ENCODE measurements at places on chromosomes 11 and 22.
A peak's percentile ranks its signal among the peaks of the same experiment; 100 is the strongest.

- DNase-seq = no peak
Measured at GRCh38 chr22:43411869-43412807, at the start of gene MPPED1. TSS of gene MPPED1 (plus strand) at chr22:43412014. CDS start at chr22:43424986, 12,972 bp downstream.

GRCh38 chr11:33700063-33700501 lies 544 bp downstream of the C11orf91 start:
- DNase-seq = no peak

DNA sequence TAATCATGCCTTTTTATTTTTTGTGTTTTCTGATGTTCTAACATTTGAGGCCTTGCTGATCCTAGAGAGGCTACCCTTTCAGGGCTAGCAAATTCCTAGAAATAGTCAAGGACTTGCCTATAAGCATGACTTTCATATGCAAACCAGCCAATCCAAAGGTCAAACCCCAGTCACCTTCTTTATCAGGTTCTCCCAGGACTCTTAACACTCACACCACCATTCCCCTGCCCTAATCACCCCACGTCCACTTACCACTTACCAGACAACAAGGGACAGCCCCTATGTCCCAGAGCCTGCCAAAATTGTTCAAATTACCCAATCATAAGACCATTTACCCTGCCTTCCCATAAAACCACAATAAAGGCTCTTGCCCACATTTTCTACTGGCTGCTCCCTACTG lies 1339.8 kb downstream of the LRRC4C start:
- no peak for DNase-seq

GRCh38 chr11:116500947-116501602 lies 271.7 kb downstream of the BUD13 start:
- no peak for DNase-seq

DNA sequence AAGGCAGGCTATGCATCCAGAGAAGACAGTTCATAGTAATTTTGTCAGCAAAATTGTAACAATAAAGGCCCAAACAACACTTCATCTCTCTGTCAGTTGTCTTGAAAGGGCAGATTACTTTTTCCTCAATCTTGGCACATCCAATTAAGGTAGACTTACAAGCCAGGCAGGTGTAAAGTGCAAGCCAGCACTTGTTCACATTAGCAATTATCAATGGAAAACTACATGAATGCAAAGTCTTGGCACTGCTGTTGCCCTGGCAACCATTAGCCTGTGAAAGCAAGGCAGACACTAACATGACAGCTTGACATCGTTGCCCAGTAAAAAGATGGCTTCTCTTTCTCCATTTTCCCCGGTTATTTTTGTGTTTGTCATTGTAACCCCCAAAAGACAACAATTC lies 677.2 kb upstream of the TENM4 start:
- no peak for DNase-seq

GRCh38 chr11:119626197-119626841 lies 102.7 kb downstream of the NECTIN1 start:
- no peak for DNase-seq

DNA sequence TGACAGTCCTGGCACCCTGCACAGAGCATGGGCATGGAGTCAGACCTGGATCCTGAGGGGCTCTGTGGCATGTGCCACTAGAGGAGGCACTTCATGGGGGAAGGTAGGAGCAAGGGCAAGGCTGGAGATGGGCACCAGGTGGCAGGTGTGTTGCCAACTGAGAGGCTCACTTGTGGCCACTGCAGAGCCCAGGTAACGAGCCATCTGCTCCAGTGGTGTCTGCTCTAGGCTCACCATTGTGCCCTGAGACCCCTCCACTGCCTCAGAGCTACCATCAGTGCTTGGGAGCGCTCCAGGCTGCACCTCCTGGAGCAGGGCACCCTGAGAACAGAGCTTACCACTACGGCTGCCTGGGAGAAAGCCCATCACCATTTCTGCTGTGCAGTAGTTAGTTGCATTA lies 1.3 kb upstream of the ZDHHC8 start:
- no peak for DNase-seq

DNA sequence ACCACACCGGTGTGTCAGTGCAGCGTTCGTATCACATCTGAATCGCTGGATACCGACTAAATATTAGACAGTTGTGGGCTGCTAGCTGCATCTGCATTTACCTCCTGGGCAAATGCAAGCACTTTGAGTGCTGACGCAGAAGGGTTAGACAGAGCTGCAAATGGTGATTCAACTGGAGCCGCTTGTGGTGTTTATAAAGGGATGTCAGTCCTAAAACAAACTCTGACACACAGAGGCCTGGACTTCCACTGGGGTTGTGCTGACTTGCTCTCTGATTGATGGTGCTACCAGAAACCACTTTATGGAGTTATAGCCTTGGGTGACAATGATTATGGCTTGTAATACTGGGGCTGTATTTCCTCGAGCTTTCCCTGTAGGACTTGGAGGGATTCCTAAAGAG lies 374.4 kb downstream of the NTM start:
- DNase-seq = no peak

GRCh38 chr22:49826603-49827270 lies 936 bp downstream of the BRD1 start:
- DNase-seq = peak; percentile 64

DNA sequence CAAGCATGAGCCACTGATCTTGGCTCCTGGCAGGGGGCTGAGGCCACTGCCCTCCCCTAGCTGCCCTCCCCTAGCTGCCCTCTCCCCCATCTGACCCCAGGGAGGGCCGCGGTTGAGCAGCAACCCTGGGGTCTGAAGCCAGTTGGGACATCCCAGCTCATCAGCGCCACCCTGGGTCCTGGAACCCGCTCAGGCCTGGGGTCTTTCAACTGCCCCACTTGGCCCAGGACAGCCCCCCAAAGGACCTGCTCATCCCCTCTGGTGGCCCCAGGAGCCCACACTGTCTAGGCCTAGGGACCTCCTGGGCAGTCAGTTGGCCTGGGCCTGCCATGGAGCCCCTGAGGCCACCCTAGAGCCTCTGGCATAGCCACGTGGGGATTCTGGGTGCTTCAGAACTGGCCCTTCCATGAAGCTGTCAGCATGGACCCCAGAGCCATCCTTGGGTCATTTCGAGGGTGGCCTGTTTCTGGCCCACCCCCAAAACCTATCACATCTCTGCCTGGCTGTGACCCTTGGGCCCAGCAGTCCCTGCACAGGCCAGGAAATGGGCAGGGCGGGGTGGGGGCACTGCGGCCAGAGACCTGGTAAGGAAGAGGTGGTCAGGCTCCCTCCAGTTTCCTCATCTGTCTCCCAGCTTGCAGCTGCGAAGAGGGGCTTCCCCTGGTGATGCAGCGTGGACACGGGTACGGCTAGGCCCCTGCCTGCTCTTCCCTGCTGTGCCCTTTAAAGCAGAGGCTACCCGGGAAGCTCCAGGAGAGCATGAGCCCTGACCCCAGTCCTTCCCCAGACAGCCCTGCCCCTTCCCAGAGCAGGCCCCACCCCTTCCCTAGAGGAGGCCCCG lies 37.9 kb downstream of the MUC2 start:
- DNase-seq = no peak

- DNase-seq = peak; percentile 78
Measured at GRCh38 chr11:9601037-9601875, 27.8 kb downstream of the WEE1 start.

- peak; percentile 19 for DNase-seq
Measured at GRCh38 chr22:37631448-37632173, 7.9 kb upstream of the SH3BP1 start.

DNA sequence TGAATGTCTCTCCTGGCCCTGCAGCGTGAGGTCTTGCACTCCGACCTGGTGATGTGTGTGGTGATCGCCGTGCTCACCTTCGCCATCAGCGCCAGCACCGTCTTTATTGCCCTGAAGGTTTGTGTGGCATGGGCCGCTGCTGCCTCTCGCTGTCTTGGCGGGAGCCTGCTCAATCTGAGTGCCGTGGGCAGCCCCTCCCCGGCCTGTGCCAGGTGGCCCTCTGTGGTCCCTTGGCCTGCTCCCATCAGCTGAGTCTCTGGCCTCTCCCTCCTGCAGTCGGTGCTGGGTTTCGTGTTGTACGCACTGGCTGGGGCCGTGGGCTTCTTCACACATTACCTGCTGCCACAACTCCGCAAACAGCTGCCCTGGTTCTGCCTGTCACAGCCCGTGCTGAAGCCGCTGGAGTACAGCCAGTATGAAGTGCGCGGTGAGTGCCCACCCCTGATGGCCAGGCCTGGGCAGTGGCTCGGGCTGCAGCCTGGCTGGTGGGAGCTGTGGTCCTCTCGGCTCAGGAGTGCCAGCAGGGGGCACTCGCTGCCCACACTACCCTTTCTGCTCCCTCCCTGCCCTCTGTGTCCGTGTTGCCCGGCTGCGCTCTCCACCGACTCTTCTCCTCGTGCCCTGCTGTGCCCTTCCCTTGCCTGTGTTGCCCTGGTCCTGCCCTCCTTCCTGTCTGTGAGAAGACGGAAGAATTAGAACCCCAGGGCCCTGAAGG lies 10.2 kb downstream of the PCNX3 start:
- peak; percentile 79 for DNase-seq

- DNase-seq = peak; percentile 65
Measured at GRCh38 chr22:36816636-36817524, at the start of gene PVALB. TSS of gene PVALB (minus strand) at chr22:36817035. CDS start at chr22:36817005, 30 bp downstream.

- DNase-seq = no peak
Measured at GRCh38 chr11:2214527-2215229, 43.1 kb upstream of the TH start.

DNA sequence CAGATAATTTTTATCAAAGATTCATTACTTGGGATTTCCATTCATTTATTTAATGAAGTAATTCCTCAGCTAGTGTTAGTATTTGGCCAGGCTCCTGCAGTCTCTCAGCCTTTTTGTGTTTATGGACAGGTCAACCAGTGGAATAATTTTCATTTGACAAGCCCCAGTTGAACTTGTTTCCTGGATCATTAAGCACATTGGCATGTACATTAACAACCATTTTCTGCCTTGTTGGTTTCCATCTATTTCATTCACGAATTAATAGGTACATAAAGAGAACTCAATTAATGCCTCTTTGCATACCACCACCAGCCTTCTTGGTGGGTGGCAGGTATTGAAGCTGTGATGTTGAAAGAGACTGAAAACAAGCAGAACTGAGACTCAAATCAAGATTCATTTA lies 745.2 kb downstream of the KCNA4 start:
- no peak for DNase-seq

DNA sequence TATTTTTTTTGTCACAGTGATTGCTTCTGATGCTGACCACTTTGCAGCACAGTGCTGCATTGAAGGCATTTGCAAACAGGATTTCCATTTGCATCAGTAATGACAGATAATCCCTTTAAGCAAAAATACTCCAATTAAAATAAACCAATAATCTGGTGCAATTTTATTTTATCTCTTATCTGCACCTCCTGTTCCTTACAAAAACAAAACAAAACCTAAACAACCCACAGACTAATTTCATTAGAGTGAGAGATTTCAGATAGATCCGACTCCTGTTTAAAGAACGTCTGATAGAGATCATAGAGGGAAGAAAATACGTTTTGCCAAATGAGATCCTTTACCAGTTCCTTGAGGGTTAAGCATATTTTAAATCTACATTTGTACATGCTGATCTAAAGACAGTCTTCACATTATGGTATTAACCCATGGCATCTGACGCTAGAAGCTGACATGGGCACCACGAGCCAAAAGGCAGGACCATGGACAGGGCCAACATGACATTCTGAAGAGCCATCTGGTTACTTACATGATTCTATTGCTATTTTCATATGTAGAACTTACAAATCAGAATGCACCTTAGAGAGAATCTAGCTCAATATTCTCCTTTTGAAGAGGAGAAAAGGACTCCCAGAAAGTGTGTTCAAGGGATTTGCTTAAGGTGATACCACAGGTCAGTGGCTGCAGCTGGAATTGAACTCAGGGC lies 286.2 kb upstream of the NARS2 start:
- DNase-seq = peak; percentile 12

DNA sequence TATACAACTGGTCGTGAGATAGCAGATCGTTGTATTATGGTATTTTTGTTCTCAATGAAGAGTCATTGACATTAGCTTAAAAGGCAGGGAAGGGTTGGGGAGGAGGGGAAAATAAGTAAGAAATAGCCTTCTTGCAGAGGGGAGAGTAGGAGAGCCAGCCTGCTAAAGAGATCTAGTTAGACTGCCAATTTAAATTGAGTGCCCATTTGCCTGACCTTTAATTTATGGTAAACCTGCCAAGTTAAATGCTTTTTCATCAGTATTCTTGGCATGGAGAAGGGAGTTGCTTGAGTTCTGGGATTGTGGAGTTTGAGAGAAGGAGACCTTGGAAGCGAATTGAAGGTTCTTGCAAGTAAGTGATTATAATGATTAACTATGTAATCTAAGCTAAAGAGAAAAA lies 89.0 kb downstream of the FAM83F start:
- no peak for DNase-seq

DNA sequence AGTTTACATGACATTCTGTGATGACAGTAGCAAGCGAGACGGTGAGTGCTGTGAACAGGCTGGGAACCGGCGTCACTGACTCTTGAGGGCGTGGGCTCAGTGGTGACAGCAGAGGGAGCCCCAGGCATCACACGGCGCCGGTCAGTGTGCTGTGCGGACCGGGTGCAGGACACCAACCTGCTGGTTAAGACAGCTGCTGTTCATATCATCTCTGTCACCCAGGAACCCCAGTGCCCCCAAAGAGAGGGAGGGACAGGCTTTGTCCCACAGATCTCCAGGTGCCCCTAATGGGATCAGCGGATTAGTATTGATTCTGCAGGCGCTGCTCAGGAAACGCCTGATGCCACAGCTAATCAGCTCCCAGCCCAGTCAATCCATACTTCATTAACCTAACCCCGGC lies 18.4 kb downstream of the B3GAT1 start:
- DNase-seq = no peak

DNA sequence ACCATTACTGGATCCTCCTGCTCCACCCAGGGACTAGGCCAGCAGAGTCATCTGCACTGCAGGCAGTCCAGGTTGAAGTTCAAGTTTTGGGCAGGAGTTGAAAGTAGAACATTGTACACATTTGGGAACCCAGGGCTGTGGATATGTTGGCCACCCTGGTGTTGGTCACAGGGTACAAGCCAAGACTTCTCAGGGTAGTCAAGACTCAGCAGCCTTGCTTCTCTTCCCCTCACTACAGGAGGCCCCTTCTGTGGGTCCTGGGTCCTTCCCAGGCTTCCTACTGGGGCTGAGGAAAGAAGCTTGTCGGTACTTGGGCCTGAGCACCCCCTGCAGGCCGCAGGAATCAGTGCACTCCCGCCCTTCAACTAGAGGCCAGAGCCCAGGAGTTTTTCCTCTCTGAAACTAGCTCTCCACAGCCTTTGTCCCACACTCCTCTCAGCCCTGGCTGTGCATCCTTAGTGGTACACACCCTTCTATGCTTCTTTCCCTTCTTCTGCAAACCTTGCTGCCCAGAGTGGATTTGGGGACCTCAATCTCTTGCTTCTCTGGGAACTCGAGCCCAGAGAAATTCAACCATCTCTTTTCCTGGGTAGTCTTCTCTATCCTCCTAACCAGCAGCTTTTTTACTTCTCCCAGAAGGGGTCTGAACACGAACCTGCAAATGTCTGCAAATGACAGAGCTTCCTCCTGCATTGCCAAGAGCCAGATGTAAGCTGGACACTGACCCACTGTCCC lies 2.6 kb upstream of the HPX start:
- DNase-seq = peak; percentile 71

Data from suppressor macrophage treated with lipopolysaccharide for 4 hours (primary cell).